Brain microvascular endothelial cell (primary cell): ENCODE measurements at places on chromosomes 6 and 20.

GRCh38 chr6:33286946-33287914, 1.8 kb downstream of the WDR46 start:
- no peak for DNase-seq

DNA sequence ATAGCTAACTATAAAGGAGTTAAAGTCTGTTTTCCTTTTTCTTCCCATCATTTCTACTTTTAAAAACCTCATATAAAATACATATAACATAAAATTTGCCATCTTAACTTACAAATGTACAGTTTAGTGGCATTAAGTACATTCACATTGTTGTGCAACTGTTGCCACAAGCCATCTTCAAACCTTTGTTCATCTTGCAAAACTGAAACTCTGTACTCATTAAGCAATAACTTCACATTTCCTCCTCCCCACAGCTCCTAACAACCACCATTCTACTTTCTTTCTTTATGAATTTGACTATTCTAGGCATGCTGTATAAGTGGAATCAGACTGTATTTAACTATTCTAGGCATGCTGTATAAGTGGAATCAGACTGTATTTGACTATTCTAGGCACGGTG, 4.5 kb downstream of the CCDC170 start:
- no peak for DNase-seq

DNA sequence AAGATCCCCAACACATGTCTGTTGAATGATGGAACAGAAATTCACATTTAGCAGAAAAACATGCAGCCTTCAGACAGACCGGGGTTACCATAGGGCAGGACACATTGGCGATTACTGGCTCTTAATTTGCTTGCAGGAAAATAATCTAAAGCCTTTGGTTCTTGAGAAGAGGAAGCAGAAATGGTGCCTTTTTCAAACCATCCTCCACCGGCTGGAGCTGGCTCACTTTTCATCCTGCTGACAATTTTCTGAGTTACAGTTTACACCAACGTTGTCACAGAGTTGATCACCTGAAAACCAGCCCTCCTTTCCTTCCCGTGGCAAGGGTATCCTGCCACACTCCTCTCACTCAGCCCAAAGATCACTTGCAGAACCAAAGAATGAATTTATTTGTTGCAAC, 32.6 kb downstream of the SF3B5 start:
- DNase-seq: no peak

GRCh38 chr20:59933296-59933848, at the start of gene SYCP2:
Gene SYCP2, minus strand, starts transcription at chr20:59933637. Its CDS starts 11,224 bp downstream, at chr20:59922413.
- DNase-seq: peak; percentile 13

- DNase-seq: peak; percentile 82
Observed at GRCh38 chr20:50304923-50305635, 114.4 kb downstream of the CEBPB start.

- no peak for DNase-seq
Observed at GRCh38 chr6:13358511-13358910, 30.2 kb upstream of the TBC1D7 start.

- DNase-seq: no peak
Observed at GRCh38 chr6:138420356-138420755, 16.3 kb downstream of the HEBP2 start.

DNA sequence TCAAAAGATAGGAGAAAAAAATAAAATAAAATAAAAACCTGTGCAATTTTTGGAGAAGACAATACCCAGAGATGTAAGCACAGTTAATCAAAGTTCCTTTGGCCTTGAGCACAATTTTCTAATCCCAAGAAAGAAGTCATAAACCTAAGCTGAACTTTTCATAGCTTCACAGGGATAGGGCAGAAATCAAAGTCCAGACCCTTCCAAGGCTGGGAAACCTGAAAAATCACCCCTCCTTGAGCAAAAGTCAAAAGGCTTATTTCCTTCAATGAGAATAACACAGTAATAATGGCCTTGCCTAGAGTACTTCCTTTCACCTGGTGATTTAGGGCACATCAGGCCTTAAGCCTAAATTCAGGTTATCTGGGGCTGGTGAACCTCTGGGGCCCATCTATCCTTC, 415.0 kb upstream of the BTBD3 start:
- DNase-seq: no peak

GRCh38 chr20:57693002-57693582, 16.7 kb downstream of the PMEPA1 start:
- DNase-seq: no peak

DNA sequence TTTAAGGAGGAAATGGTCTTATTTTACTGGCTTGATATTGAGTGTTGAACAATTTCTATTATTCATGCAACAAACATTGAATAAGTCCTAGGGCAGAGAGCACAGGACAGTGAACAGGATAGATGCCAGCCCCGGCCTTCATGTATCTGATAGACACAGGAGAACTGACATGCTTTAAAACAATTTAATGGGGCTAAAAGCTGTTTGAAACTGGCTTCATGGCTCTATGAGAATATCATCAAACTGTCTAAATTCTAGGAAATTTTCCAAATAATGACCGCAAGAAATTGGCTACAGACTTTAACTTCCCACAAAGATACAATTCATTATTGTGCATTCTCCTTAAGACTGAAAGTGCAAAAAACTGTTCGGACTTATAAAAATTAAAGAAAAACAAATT, 69.0 kb downstream of the ID4 start:
- no peak for DNase-seq
